ENCODE measurements at places on chromosomes 5 and 9.

GRCh38 chr9:14824481-14824880, 85.7 kb downstream of the FREM1 start:
- DNase-seq: no peak

DNA sequence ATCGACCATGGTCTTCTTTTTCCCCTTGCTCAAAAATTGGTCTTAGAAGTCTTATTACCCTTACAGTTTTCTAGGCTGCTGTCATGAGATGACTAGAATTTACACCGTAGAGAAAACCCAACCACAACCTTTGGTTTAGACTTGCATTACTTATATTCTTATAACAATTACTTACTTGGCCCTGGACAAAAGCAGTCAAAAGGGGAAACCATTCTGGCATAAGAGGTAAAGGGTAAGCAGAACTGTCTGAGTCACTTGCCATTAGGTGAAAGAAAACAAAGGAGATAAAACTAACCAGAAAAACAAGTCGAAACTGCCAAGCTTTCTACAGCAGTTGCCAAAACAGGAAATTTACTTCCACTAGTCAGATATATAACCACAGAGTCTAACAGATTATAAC, 17.9 kb downstream of the TMEM245 start:
- peak; percentile 55 for DNase-seq

- DNase-seq: no peak
These were observed 4.1 kb downstream of the PTCD2 start for GRCh38 chr5:72324189-72324825.

DNA sequence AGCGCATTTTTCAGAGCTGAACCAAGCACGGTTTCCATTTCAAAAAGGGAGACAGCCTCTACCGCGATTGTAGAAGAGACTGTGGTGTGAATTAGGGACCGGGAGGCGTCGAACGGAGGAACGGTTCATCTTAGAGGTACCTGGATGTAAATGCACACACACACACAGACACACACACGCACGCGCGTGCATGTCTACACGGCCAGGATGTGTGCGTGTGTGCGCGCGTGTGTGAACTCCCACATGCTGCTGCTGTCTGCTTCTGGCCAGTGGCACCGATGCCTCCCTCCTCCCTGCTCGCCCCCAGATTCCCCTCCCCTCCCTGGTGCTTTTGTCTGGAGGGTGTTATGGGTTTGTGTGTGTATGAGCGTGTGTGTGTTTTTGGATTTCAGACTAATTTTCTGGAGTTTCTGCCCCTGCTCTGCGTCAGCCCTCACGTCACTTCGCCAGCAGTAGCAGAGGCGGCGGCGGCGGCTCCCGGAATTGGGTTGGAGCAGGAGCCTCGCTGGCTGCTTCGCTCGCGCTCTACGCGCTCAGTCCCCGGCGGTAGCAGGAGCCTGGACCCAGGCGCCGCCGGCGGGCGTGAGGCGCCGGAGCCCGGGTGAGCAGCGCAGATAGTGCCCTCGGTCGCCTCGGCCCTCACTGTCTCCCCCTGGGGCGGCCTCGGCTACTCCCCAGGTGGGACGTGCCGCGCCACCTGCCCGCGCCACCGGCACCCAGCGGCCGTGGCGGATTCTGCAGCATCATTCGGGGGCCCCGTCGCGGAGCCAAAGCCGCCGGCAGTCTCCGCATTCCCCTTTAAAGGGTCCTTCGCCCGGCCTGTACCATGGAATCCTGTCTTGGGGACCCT, at the start of gene NTRK2:
Gene NTRK2 (plus strand): TSS at position 442 of the 850 bp plus-strand sequence. CDS start 1,020 bp downstream, outside the sequence.
- DNase-seq: no peak

DNA sequence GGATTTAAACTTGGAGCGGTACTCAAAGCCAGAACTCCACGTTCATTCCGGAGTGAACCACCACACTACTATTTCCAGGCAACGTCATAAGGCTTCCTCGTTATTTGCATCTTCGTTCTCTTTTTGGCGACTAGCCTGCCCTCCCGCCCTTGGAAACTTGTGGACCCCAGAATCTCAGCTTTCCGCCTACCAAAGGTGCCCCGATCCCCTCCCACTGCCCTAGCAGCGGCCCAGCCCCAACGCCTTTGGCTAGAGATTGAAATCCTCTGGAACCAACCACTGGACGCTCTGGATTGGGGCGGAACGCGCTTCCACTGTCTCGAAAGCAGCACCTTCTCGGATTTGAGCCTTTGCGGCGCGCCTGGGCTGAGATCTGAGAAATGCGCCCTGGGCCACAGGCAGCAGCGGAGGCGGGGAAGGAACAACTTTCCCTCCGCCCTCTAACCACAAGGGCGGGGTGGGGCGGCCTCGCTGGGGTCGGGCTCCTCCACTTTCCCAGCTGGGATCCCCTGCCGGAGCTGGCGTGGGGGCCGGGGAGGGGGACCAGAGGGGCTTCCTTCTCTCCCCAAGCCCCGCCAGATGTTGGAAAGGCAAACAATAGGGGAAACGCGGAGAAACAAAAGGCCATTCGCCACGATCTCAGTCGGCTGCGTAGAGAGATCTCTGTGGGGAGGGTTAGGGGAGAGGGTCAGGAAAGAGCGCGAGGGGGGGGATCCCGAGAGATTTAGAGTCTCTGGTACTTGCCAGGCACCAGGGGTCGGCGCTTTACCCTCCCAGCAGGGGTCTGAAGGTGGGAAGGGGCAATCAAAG, 1.3 kb downstream of the MOB3B start:
- DNase-seq: peak; percentile 63

GRCh38 chr9:81116340-81117137, 572.8 kb downstream of the TLE1 start:
- no peak for DNase-seq

GRCh38 chr5:131974622-131974955, 29.1 kb upstream of the MEIKIN start:
- no peak for DNase-seq

- peak; percentile 48 for DNase-seq
These were observed 64.3 kb downstream of the GOLM1 start for GRCh38 chr9:86034863-86035734.

DNA sequence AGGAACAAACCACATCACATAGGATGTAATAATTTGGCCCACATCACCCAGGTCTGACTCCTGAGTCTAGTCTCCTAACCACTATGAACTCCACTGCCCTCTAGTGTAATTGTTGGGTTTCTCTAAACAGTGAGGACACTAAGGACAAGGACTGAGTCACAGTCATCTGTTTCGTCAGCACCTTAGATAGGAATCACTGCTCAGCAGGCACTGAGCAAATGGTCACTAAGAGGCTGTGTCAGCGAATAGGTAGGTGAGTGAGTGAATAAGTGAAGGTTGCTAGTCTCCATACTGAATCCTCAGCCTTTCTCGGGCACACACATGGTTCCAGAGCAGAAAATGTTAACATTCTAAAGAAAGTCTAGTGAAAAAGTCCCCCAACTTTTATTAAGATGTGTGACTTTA, 278.6 kb downstream of the SPOCK1 start:
- DNase-seq: peak; percentile 54

DNA sequence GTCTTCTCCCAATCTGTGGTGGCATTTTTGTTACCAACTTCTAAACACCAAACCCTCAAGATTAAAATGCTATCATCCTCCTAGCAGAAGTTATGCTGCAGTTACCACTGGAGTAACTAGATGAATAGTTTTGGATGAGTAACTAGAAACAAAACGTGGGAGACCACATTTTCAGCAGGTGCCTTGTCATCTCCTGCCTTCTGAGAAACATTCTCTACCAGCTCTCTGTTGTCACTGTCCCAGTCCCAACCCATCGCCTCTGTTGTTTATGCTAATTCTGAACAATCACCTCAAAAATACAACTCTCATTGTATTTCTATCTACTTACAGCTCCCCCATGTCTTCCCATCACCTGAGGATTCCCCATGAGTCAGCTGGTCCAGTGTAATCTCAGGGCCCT, 652.5 kb upstream of the ADAMTS16 start:
- DNase-seq: no peak

- peak; percentile 13 for DNase-seq
These were observed at the start of gene UBTD2 for GRCh38 chr5:172283020-172283861. UBTD2 (minus strand) TSS chr5:172283764; CDS start chr5:172283665, 99 bp downstream.
